ENCODE measurements at places on chromosomes 3 and 15.
A peak's percentile ranks its signal among the peaks of the same experiment; 100 is the strongest.

DNA sequence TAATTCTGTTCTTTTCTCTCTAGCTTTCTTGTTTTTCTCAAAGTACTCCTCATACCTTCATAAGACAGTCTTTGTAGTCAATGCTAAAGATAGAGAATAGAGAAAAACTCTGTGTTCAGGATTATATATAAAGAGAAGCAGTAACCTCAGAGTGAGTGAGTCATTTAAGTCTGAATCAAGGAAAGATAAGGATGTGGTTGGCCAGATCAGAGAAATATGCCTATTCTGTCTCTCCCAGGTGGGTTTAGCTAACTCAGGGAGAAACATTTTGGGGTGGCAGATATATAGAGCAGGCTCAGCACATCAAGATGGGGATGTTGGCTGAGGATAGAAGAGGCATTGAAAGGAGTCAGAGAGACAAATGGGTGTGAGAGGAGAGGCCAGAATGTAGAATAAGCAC, 31.4 kb downstream of the GTF2E1 start:
- no peak for DNase-seq

GRCh38 chr3:26474706-26475105, 147.9 kb upstream of the LRRC3B start:
- no peak for DNase-seq

GRCh38 chr3:51942603-51943450, 664 bp downstream of the PARP3 start:
- DNase-seq: peak; percentile 63

- no peak for DNase-seq
These were observed 392.8 kb downstream of the TIGIT start for GRCh38 chr3:114686621-114687020.

DNA sequence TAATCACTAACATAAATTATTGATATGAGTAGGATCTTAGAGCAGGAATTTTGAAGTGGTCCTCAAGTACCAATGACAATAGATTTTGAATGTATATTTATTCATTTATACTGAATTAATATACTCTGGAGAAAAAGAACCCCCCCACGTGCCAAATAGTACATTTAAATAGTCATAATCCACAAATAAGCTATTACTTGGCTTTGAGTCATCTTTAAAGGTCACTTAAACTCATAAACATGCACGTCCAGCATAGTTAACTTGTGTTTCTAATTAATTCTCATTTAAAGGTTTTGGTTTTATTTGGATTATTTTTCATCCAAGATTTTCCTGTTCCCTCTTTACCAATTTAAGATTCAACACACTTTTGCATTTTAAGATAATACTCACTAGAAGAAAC, 35.1 kb downstream of the FGF7 start:
- no peak for DNase-seq

- DNase-seq: no peak
These were observed 13.5 kb upstream of the STXBP5L start for GRCh38 chr3:120894316-120895057.

GRCh38 chr3:43907508-43907858, 216.7 kb downstream of the ABHD5 start:
- DNase-seq: no peak

- DNase-seq: no peak
These were observed 984 bp downstream of the PLSCR4 start for GRCh38 chr3:146249921-146250320.

GRCh38 chr3:14389716-14390115, 12.7 kb upstream of the SLC6A6 start:
- no peak for DNase-seq

GRCh38 chr3:156297582-156297981, 177.2 kb downstream of the KCNAB1 start:
- DNase-seq: no peak

DNA sequence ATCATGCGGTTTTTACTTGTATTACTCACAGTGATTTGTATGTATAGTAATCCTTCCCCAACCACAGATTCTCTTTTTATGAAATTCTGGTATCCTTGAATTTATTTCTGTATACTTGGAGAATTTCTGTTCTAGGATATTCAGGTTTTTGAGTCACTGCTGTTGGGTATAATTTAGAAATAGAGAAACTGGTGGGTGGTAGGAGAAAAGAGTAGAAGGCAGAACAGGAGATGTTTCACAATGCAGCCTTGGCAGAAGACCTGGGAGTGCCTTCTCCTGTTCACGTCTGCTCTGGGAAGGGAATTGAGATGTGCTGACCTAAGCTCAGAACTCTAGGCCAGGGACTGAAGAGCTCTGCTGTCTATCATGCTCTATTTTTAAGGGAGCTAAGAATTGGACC, 193.6 kb downstream of the EPHB1 start:
- no peak for DNase-seq

GRCh38 chr3:188309437-188310269, 155.7 kb downstream of the LPP start:
- no peak for DNase-seq

All from stimulated activated CD4-positive, alpha-beta T cell treated with anti-CD3 and anti-CD28 coated beads, TNF-alpha, amount 100 ng/mL, for 24 hours (primary cell).